ENCODE measurements at places on chromosomes 16 and 17.

GRCh38 chr17:49853470-49854015 lies 5.7 kb upstream of the TAC4 start:
- DNase-seq = no peak

DNA sequence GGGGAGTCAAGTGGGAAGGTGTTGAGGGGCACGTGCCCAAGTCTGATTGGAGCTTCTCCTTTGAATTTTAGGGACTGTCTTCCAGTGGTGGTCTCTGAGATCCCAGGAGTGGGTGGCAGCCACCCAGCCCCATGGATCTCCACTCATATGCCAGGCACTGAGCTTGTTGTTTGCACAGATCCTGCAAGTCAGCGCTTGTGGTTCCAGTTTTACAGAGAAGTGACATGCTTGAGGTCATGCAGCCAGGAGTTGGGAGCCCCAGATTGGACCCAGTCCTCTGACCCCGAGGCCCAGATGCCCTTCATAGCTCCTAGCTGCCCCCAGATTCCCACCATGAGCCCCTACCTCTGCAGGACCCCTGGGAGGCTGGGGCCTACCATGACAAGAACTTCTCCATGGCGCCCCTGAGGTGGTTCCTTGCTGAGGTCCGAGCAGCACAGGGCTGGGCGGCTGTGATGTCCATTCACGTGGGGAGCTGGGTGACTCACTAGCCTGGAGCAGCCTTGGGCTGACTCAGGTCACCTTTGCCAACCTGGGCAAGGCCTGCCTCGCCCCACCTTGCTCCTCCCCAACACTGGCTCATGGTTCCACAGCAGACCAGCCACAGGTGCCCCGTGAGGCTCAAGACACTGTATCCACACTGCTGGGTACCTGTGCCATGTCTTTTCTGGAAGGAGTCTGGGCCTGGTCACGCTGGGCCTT lies 47.4 kb downstream of the RAI1 start:
- DNase-seq = no peak

DNA sequence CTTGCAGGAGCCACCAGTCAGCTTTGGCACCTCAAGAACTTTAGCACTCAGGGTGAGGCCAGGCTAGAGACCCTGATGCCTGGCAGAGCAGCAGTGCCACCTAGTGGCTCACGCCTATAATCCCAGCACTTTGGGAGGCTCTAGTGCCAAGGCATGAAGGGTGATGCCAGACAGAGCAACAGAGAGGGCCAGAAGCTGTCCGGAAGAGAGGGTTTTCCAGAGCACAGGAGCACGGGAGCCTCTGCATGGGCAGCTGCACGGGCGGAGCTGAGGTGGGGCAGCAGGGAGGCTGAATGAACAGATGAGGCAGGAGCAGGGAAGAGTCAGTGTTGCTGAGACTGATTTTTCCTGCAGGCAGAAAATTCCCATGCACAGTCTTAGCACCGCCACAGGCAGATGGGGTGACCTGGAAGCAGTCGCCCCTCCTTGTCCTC lies 38.9 kb downstream of the MYH3 start:
- peak; percentile 86 for DNase-seq

- DNase-seq = no peak
Observed at GRCh38 chr17:35907691-35908090, 22.9 kb downstream of the RDM1 start.
